ENCODE measurements at places on chromosomes 2 and 18.

GRCh38 chr2:204538182-204539018 is 6.9 kb upstream of the PARD3B start:
- DNase-seq = no peak

DNA sequence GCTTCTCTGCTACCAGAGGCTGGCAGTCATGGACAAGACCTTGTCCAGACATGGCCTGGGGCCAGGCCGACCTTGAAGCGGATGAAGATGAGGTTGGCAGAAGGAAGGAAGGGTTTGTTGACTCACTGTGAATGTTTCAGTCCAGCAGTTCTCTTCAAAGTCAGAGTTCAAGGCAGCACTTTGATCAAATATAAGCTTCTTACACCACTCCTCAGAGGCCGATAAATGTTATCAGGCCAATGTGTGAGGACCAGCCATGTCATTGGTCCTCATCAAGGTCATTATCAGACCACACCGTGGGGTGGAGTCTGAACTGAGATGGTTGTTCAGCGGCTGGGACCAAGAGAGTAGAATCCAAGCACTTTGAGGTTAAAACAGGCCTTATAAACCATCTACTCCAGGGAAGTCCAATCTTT is 35.5 kb downstream of the QPCT start:
- DNase-seq = no peak

GRCh38 chr2:155062250-155062921 is 363.9 kb downstream of the KCNJ3 start:
- DNase-seq = peak; percentile 38

DNA sequence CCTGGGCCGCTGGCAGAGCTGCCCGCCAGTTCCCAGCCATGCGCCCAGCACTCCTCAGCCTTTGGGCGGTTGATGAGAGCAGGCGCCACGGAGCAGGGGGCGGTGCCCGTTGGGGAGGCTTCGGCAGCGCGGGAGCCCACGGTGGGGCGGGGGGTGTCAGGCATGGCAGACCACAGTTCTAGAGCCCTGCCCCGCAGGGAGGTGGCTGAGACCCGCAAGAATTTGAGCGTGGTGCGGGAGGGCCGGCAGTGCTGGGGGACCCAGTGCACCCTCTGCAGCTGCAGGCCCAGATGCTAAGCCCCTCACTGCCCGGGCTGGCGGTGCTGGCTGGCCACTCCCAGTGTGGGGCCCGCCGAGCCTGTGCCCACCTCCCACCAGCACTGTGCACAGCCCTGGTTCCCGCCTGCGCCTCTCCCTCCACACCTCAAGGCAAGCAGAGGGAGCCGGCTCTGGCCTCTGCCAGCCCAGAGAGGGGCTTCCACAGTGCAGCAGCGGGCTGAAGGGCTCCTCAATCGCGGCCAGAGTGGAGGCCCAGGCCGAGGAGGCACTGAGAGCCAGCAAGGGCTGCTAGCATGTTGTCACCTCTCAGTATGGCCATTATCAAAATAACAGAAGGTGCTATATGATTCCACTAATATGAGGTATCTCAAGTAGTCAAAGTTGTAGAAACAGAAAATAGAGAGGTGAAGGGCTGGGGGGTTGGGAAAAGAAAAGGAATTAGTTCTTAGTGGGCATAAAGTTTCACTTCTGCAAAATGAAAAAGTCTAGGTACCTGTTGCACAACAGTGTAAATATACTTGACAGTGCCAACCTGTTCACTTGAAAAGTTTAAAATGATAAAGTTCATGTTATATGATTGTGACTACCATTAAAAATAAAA is 72.3 kb downstream of the SH3YL1 start:
- DNase-seq = no peak

DNA sequence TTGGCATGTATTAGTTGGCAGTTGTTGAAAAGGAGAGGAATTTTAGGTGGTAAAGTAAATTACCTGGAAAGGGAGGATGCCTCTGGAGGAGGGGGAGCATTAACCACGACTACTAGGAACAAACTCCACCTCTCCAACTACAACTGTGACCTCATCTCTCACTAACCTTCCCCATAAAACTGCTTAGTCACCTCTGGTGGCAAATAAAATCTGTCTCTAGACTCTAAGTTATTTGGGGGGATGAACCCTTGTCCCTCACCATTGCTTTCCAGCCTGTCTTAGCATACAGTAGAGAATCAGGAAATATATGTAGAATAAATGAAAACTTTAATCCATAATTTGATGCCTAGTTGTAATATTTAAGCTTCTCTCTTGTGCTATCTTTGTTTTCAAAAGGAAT is 27.6 kb upstream of the MYO1B start:
- DNase-seq = no peak

DNA sequence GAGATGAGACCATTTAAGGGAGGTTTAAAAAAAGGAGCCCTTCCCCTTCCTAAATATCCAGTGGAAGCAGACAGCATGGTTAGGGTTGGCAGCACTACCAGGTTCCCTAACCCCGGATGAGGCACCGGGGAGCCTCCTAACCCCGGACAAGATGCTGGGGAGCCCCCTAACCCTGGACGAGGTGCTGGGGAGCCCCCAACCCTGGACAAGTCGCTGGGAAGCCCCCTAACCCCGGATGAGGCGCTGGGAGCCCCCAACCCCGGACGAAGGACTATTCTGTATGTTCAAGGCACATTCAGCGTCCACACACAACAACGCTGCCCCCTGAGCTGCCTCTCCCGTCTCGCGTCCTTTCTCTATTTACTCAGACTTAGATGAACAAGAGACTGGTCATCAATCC is 51.9 kb downstream of the ANKMY1 start:
- DNase-seq = no peak

DNA sequence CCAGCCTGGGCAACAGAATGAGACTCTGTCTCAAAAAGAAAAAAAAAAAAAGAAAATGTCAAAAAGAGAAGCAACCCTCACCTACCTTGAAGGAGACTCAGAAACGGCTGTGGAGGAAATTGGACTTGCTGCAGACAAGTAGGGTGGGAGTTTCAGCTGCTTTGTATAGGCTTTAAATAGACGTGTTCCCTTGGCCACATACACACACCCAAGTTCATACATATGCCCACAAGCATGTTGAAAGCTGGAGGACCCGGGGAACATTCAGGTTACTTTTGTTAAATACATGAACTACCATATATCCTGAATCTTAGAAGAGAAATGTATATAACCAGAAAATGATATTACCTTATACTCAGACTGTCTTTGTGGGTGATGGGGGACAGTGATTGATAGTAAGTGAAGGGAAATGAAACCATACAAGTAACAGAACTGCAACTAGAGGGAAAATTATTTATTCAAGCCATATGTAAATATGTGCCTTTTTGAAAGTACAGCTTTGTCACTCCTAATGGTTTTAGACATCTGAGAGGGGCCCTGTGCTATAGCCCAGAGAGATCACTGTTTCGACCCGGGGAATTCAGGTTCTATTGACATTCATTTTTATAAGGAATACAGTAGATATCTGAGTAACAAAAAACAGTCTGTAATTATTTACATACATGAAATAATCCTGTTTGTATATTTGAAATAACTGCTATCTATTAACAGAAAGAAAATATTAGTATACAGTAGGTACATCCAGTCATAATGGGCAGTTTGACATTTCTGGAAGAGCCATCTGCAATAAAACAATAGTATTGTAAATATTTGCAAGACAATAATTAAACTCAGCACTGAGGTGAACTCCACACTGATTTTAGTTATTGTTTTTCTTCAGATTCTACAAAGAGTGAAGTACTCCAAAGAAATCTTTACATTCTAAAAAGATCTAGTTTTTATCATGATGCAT is 48.0 kb upstream of the TGIF1 start:
- DNase-seq = no peak

GRCh38 chr2:17160594-17160993 is 357.6 kb downstream of the RAD51AP2 start:
- no peak for DNase-seq

GRCh38 chr2:205290299-205290698 is 392.0 kb upstream of the NRP2 start:
- no peak for DNase-seq

DNA sequence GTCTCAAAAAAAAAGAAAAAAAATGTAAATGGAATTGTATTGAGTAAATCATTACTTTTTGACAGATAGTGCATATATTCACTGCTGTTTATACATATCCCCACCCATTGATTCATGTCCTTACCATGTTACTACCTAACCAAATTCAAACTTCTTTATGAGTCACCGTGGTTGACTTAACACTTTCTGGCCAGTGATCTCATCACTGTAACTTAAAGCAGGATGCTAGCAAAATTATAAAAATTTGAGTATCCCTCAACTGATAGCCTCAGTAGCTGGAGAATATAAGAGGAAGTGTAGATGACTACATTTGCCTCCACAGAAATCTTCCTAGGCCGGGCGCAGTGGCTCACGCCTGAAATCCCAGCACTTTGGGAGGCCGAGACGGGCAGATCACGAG is 13.4 kb downstream of the CNOT9 start:
- no peak for DNase-seq

GRCh38 chr2:128316777-128317180 is 1.9 kb downstream of the HS6ST1 start:
- peak; percentile 11 for DNase-seq

GRCh38 chr2:75459565-75460310 is 101.0 kb downstream of the EVA1A start:
- DNase-seq = no peak

DNA sequence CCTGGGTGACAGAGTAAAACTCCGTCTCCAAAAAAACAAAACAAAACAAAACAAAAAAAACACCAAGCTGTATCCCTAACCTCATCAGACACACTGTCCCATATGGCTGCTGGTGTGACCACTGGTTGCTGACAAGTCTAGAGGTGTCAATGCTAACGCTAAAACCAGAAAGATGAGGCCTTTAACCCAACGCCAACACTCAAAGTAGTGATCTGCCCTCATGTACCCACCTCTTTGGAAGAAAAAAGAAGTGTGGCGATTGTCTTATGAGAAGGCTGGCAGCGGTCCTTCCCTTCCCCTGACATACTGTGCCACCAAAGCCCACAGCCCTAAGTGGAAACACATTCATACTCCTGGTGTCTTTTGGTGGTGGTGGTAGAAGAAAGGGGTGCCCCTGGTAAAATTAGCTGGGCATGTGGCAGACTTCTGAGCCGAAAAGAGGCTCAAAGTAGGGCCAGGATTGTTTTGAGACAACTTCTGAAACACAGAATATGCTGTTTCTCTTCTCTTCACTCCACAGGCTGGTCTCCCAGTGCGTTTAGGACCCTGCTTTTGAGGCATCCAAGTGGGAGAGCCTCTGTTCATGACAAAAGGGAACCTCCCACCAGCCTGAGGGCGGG is 9.8 kb downstream of the SERTAD2 start:
- no peak for DNase-seq

GRCh38 chr2:109453371-109453995 is 160.3 kb downstream of the SEPTIN10 start:
- DNase-seq = no peak

- DNase-seq = no peak
These were observed 306.1 kb downstream of the ZEB2 start for GRCh38 chr2:144213797-144214196.

DNA sequence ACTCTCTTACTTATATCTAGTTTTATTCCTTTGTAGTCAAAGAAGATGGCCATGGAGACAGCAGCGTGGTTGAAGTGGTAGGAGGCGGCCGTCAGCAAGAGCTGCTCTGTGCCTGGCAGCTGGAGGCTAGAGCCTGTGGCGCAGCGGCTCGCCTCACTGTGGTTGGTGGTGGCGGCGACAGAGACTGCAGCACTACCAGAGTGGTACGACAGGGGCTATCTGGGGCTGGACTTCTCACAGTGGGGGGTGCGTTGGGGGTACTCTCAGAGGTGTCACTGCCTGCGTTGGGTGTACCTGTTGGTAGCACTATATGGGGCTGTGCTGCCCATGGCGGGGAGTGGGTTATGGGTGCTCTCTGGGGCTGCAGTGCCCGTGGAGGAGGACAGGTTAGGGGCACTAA is 8.5 kb upstream of the ANKRD62 start:
- DNase-seq = no peak

DNA sequence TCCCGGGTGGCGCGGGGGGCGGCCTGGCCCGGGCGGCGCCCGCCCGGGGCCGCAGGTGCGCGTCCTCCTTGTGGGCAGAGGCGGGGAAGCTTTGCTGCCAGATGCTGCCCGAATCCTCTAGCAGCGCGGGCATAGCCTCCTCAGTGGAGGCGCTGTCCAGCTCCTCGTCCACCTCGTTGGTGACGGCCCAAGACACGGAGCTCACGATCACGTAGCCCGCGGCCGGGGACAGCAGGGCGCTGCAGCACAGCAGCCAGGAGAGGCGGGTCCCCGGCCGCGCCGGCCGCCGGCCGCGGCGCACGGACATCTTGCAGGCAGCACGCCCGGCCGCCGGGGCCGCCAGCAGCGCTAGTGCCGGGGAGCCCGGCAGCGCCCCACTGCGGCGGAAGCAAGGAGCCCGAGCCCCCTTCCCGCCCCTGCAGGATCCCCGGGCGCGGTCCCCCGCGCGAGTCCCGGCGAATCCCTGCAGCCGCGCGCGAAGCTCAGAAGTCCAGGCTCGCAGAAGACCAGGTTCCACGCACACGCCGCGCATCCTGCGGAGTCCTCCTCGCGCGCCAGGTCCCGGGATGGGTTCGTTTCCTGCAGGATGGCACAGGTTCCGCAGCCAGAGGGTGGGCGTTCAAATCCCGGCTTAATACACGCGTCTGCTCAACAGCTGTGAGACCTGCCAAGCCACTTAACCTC is at the start of gene CREG2:
CREG2 (minus strand) TSS at position 353 of the 684 bp plus-strand sequence; CDS start at position 307, 46 bp downstream.
- no peak for DNase-seq

Measured in cerebellum (tissue), 4 donors.